Activated T-cell treated with anti-CD3 and anti-CD28 coated beads, Interleukin-2, amount 50 U/mL, for 1 hour (primary cell): ENCODE measurements at places on chromosomes 12 and 14.
A peak's percentile ranks its signal among the peaks of the same experiment; 100 is the strongest.

- no peak for DNase-seq
These were observed 23.3 kb upstream of the CEP170B start for GRCh38 chr14:104841730-104842129.

DNA sequence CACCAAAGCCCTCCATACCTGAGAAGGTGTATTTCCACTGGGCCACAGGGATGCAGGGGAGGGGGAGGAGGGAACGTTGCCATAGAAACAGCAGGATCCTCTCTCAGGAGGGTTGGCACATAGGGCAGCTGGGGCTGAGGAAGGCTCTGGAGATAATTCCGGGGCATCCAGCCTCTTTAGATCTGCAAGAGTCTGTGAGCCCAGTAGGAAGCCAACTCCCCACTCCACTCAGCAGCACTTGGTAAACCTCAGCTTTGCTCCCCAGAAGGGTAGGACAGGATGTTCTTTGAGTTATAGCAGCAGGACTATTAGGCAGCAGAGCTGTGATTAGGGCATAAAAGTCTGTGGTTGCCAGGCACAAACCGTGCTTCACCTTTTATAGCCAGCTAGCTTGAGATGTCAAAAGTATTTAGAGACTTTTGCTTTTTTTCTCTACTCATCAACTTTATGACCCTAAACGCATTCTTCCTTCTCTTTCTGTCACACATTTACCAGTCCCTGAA, 7.8 kb upstream of the PLEKHG3 start:
- no peak for DNase-seq

DNA sequence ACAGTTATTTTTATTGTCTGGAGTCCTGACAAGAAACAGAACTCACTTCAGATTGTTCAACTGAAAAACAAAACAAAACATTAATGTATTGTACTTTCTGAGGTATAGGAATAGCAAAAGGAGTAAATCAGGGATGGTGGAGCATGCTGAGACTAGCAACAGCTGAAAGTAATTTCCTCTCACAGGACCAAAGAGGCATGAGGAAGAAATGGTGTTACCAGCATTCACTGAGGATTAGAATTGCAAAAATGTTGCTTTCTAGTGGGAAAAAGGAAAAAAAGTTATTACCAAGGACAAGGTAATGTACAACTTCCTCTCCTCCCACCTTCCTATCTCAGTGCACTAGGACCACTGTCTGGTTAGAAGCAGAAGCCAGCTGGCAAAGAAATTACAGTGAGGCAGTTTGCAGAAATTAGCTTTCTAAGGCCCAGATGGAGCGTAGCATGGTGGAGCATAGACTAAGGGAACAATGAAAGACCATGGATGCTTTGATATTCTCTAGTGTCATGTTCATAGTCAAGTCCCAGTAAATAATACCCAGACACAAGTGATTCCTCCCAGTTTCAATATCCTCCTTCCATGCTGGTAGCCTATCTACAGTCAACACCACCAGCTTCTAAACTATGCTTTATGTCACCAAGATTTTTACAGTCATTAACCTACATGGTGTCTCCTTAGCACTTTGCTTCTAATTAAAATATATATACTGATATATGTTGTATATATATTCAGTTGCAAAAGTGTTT, 133.7 kb upstream of the DCN start:
- DNase-seq: no peak

GRCh38 chr12:64737539-64737938, 21.7 kb downstream of the GNS start:
- DNase-seq: no peak

GRCh38 chr14:65631040-65631439, 218.5 kb downstream of the FUT8 start:
- no peak for DNase-seq

DNA sequence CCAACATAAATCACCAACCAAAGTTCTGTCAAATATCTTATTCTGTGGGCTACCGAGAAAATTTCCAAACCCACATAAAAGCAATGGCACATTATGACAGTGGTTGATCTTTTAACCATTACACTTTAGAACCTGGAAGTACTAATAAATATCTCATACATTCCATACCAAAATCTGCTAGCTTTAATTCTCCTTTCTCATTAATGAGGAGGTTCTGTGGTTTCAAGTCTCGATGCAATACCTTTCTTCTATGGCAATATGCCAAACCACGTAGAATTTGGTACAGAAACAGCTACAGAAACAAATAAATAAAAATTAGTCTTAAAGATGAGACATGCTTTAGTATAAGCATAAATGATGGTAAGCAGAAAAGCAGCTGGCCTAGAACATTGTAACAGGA, 100.7 kb downstream of the ELK3 start:
- no peak for DNase-seq

DNA sequence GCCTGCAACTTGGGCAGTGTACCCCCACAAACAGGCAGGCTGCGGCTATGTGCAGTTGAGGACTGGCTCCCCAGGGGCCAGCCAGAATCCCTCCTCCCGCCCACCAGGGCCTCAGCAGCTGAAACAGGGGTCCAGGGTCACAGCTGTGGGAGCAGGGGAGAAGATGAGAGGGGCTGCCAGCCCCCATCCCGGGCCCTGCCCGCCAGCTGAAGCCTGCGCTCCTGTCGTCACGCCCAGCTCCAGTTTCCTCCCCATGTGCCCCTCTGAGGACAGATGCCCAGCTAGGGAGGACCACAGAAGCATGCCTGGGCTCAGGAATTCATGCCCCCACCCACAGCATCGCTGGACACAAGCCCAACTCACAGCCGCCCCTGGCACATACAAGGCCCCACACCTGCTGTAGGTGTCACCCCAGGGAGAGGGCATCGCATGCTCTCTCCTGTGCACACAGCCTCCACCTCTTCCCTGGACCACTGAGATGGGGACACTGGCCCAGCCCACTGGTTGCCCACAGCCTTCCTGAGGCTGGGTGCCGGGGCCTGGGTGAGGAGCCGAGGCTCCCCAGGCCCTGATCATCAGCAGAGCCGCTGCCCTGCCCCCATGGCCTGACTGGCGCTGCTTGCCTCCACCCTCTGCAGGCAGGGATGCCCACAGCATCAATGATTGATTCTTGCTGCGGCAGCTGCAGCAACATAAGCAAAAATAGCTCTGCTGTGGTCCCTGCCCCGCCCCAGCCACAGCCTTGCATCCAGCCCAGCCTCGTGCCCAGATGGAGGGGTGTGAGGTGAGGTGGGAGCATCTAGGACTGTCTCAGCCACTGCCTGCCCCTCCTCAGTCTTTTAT, 3.7 kb upstream of the CLBA1 start:
- DNase-seq: no peak

DNA sequence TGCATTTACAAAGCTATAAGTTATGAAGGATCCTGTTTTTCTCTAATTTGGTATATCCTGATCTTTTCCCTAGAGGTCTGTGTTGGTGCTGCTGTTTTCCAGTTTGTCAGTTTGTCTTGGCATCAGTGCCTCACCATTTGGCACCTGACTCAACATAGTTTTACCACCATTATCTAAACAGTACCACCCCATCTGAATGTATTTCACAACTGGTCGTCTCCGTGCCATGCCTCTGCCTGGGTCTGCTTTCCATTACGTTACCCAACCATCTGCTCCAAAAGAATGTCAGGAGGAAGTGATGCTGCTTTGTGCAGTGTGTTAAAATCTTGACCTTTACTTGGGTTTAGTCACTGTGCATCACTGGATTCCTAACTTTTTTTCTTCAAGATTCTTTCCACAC, 129.3 kb upstream of the RASSF8 start:
- no peak for DNase-seq

GRCh38 chr12:63921157-63921556, 76.7 kb downstream of the SRGAP1 start:
- DNase-seq: no peak

- no peak for DNase-seq
These were observed 145.8 kb downstream of the KIF26A start for GRCh38 chr14:104284107-104284592.

DNA sequence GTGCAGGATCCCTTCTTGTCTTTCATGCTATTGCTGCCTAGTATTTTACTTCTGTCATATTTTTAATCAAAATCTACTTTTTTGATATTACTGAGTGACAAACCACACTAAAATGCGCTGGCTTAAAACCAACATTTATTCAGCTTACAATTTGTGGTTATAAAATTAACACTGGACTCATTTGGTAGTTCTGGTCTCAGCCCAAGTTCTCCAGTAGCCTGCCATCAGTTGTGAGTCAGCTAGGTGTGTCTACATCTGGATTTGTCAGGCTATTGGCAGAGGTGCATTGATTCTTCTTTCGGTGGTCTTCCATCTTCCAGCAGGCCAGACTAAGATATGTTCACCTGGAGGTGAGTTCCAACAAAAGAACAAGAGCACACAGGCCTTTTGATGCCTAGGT, 765.1 kb upstream of the FBXO33 start:
- DNase-seq: no peak

DNA sequence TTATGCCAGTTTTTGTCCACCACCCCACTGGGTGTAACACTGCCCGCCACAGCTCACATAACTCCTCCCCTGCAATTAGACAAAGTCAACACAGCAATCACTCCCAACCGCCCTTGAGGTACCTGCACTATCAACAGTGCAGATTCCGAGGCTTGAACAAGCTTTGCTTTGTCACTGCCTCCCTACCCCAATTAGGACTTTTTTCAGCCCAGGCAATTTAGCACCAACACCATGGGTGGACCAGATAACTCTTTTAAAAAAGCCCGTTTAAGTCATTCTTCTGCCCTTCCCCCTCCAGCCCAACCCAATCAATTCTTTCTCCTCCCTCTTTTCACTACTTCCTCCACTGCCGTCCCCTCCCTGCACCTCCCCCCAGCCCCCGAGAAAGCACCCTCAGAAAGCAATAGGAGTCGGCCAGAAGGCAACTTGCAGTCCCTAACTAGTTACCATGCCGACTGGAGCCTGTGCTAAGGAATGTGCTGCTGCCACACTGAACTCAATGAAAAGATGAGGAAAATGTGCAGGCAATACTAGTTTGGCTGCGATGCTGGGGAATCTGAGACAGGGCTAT, 45.7 kb upstream of the OTX2 start:
- no peak for DNase-seq

- no peak for DNase-seq
These were observed 405.0 kb downstream of the TRHDE start for GRCh38 chr12:72677139-72677538.

GRCh38 chr14:61472011-61472672, 150.8 kb downstream of the PRKCH start:
- DNase-seq: no peak

GRCh38 chr12:121334513-121335343, 17.5 kb downstream of the ANAPC5 start:
- DNase-seq: no peak

GRCh38 chr14:61470961-61471293, 149.5 kb downstream of the PRKCH start:
- no peak for DNase-seq

DNA sequence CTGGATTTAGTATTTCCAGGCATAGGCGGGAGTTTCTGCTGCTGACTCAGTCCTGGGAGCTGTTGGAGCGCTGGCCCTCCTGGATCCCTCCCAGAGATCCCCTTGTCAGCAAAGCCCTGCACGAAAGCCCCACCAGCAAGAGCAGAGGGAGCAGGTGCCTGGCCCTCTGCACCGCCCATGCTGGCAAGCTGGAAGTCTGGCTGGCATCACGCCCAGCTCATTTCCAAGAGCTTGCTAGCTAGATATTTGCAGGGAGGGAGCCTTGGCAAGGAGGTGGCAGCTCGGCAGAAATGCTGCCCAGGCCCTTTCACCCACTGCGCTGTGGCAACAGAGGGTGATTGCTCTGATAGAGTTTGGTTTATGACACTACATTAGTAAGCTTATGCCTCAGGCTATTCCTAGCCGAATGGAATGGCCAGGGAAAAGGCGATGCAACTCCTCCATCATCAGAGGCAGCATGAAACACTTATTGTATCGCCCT, 193.9 kb downstream of the EMP1 start:
- no peak for DNase-seq

- no peak for DNase-seq
These were observed 24.0 kb upstream of the MDM1 start for GRCh38 chr12:68356060-68356695.

DNA sequence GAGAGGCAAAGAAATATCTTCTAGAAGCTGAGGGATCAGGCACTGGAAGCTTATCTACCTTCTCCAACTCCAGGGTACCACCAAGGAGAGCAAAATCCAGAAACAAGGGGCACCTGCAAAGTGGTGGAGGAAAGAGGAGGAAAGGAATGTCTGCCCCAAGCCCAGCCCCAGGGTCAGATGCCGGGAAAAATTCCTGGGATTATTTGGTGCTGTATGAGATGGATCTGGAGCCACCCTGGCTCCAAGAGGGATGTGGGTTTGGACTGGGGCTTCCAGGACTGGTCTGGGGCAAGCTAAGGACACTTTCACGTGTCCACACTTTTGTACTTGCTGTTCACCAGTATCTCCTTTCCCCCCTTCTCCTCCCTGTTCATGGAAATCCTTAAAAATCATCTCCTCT, 69.8 kb downstream of the DPF3 start:
- DNase-seq: no peak

- no peak for DNase-seq
These were observed 319.6 kb downstream of the BTG1 start for GRCh38 chr12:91825999-91826398.

- DNase-seq: no peak
These were observed 184.7 kb upstream of the GARIN2 start for GRCh38 chr14:67004521-67004920.

GRCh38 chr14:105153739-105154475, 14.7 kb downstream of the JAG2 start:
- no peak for DNase-seq

GRCh38 chr12:64682572-64683277, 72.4 kb downstream of the RASSF3 start:
- DNase-seq: peak; percentile 15

DNA sequence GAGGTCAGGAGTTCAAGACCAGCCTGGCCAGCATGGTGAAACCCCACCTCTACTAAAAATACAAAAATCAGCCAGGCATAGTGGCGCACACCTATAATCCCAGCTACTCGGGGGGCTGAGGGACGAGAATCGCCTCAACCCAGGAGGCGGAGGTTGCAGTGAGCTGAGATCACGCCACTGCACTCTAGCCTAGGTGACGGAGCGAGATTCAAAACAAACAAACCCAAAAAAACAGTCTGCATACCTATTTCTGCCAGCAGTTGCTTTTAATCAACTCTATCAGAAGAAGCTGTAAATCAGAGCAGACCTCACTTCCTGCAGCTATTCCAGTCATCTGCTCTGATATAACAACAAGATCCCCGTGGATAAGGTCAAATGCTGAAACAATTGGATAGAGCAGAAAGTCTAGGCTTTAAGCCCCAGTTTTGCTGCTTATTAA, 50.5 kb downstream of the LIMA1 start:
- no peak for DNase-seq

GRCh38 chr12:109804820-109805761, 28.1 kb downstream of the TRPV4 start:
- DNase-seq: peak; percentile 78

- DNase-seq: no peak
These were observed 6.2 kb upstream of the CPNE8 start for GRCh38 chr12:38911611-38912010.

- DNase-seq: no peak
These were observed 101.2 kb downstream of the AKAP6 start for GRCh38 chr14:32430326-32430725.

DNA sequence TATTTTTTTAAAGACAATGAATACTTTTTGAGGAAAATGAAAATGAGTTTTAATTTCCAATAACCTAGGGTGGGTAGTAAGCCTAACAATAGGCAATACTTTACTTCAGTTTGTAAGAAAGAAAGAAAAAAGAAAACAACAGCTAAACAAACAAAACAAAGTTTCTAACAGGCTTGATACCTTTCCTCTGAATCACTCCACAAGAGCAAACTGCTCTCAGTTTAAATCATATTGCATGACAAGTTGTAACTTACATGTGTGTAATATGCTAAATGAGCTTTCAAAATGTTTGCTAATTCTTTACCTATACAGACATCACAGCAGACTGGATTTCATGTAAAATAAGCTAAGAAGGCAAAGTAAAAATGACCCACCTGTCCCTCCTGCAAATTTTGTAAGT, 6.7 kb upstream of the LMO3 start:
- no peak for DNase-seq
